ENCODE measurements at places on chromosomes 5 and 9. TPM values are rescaled to one million over a fixed set of nuclear protein-coding genes. Genes with fewer than 3 reads are reported as not detected.

The MAMDC2 gene
- total RNA-seq = 3.4 TPM

The COL5A1 gene
- total RNA-seq = 99.6 TPM

The HRH2 gene
- 7.5 TPM for total RNA-seq

DNA sequence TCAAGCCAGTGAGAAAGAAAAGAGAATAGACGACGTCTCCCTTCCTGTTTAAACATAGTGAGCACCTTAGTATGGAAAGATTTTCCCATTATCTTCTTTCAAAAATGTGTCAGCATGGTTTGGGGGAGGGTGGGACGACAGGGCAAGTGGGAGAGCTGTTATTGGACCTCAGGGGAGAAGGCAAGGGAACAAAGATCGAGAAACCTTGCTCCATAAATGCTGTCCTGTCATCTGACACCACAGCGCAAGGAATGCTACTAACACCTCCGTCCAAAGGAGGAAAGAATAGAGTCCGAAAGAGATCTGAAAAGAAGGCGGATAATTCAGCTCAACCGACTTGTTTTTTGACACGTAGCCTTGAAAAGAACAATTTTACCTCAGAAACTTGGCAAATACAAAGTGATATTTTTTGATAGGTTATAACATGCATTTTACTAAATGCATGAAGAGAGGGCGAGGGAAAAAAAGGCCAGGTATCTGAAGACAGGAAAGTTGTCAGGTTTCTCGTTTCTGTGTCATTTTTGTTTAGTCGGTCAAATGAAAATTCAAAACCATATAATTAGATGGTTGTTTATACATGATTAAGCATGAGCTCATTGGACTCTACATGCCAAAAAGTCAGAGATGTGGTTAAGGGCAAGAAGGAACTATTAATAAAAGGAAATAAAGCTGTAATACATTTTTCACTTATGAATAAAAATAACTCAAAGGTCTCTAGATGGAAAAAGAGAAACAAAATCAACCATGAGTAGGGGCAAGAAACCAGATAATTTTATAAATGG is 155.7 kb downstream of the GLIS3 start:
- no peak for DNase-seq

GRCh38 chr5:180370861-180371641 is 17.9 kb upstream of the GFPT2 start:
- DNase-seq = no peak

DNA sequence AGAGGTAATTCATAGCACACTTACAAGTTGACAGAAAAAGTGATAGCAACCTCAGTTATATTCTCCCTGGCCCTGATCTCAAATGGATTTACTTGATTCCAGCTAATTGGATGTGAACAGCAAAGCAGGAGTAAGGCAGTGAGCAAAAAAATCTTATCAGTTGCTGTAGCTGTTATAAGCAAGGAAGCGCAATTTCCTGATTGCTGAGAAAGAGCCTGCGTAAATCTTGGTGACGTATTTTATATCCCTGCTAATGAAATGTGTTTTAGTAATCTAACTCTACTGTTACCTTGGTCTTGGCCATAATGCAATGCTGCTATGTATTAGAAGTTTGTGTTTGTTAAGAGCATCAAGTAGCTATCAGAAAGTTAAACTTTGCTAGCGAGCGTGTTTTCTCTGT is 661.2 kb upstream of the SEMA6A start:
- no peak for DNase-seq

The PCA3 gene
- not detected for total RNA-seq

- DNase-seq = no peak
Measured at GRCh38 chr5:16975950-16976624, 40.0 kb upstream of the MYO10 start.

- DNase-seq = no peak
Measured at GRCh38 chr5:40801771-40802562, 3.8 kb upstream of the PRKAA1 start.

GRCh38 chr5:116759860-116760640 is 185.4 kb upstream of the SEMA6A start:
- no peak for DNase-seq

DNA sequence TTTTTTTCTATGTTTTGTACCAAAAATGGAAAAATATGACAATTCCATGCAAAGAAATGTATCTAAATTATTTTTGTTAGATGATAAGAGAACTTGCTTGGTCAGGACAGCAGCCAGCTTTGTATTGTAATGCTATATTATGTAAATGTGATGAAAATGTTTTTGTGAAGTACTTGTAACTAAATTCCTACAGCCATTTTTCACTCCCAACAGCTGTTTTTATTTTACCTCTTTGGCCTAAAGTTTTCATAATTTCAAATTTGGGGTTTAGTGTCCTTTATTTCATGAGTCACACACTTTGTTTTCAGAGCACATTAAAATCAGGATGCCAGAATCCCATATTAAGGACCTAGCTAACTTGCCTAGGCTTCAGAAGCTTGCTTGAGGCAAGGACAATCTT is 64.1 kb downstream of the WDR41 start:
- no peak for DNase-seq

DNA sequence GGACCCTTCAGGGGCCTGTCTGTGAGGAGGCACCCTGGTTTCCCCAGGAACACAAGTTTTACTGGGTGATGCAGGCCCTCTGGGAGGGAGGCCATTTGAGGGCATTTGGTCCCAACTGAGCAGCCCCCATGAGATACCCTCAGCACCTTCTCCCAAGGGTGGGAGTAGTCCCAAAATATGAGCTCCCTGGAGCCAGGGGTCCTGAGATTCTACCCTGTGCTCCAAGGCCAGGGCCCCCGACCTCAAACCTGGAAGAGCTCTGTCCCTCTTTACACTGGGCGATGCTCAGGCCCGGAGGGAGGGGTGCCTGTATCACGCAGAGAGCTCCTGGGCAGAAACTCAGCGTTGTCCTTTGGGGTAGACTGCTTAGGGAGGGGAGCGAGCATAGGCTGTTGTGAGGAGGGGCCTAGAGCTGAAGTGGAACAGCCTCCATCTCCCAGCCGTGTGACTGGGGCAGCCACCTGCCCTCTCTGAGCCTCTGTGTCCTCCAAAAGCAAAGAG is 64.0 kb upstream of the SYNPO start:
- no peak for DNase-seq

The ROR2 gene
- total RNA-seq = 0.32 TPM

The DPP7 gene
- total RNA-seq = 176 TPM

The FOXI1 gene
- total RNA-seq = not detected

DNA sequence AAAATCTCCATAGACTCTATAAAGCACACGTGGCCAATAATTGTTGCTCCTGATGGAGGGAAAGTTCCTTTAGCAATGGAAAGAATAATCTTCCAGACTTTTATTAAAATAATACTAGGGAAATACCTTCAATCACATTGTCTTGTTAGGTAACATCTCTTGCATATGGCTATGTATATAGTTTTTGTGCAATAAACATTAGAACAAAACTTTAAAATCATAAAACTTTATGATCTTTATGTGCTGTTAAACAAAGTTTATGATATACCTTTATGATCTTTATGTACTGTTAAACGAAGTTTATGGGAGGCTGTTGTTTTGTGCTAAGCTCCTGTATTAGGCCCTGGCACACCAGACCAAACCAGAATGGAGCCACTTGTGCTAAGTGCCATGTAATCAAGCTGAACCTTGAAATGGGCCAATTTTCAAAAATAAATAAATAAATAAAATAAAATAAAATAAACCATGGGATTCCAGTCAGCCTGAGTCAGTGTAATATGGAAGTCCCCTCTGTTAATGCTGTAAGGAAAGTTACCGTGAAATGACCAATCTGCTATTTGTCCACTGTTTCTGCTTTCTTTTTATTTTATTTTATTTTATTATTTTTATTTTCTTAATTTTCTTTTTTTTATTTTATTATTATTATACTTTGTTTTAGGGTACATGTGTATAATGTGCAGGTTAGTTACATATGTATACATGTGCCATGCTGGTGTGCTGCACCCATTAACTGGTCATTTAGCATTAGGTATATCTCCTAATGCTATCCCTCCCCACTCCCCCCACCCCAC is 431.3 kb downstream of the SPATA31D1 start:
- DNase-seq = no peak

The LHX3 gene
- not detected for total RNA-seq

DNA sequence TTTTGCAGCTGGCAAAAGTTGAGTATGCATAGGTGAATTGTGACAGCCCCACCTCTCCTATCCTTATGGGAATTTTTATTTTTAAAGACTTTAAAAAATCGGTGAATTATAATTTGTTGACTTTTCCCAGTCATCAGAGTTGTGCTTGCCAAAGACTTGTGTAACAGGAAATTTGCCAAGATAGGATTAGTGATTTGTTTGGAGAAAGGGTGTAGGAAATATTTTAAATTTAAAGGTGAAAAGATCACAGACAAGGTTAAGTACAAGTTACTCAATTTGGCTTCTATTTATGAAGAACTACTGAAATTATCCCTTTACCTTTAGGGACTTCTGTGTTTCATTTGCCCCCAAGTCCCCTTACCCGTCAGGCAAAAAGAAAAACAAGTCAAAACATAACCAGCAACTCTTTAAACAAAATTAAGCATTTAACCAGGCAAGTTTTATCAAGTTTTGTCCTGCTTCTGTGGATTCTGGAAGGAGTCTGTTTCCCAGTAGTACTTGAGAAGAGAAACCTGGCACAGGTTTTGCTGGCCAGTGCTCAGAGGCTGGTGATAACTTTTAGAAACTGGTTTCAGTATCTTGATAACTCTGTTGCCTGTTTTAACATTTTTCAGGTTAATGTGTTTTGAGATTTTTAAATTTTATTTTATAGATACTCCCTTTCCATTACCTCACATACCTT is 285.4 kb downstream of the MAST4 start:
- no peak for DNase-seq

The CERT1 gene
- 29.8 TPM for total RNA-seq

The BHMT2 gene
- total RNA-seq = 2.9 TPM

GRCh38 chr9:16247188-16247875 is 623.1 kb downstream of the BNC2 start:
- DNase-seq = no peak

The EPB41L4B gene
- not detected for total RNA-seq

DNA sequence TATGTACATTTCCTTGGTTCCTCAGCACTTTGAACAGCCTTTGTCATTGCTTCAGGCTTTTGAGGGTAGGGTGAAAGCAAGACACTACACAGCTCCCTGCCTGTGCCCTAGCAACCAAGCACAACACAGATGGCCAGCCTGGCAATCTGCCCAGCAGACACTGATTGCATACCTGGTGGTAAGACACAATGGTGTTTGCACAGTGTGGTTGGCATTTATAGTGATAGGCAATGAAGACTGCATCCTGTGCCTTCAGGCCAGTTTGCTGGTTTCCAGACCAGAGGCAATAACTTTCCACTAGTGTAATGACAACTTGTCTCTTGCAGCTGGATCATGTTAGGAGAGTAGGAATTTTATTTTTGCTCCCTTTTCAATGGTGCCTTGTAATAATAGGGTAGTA is 144.5 kb upstream of the TNC start:
- DNase-seq = no peak

- peak; percentile 49 for DNase-seq
Measured at GRCh38 chr9:34518896-34519295, 3.9 kb downstream of the ENHO start.

GRCh38 chr5:10064546-10065195 is 185.0 kb downstream of the ATPSCKMT start:
- no peak for DNase-seq

- no peak for DNase-seq
Measured at GRCh38 chr9:110606179-110606790, 26.7 kb upstream of the SVEP1 start.

- no peak for DNase-seq
Measured at GRCh38 chr5:76642390-76643040, 19.3 kb upstream of the F2RL2 start.

DNA sequence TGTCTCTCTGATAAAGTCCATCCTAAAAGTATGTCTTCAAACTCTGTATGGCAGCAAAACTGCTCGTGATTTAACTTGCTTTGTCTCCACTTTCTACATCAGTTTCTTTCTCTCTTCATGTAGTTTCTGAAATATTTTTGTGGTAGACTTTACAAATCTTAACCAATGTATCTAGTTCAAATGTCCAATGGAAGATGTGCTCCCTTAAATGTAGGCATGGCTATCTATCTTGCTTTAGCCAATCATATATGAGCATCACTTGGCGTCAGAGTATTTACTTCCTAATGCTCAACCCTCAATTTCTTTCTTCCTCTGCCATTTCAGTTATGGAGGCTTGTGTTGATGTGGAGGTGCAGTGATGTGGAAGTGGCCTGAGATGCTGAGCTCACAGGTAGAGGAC is 206.1 kb upstream of the ZNF608 start:
- no peak for DNase-seq

DNA sequence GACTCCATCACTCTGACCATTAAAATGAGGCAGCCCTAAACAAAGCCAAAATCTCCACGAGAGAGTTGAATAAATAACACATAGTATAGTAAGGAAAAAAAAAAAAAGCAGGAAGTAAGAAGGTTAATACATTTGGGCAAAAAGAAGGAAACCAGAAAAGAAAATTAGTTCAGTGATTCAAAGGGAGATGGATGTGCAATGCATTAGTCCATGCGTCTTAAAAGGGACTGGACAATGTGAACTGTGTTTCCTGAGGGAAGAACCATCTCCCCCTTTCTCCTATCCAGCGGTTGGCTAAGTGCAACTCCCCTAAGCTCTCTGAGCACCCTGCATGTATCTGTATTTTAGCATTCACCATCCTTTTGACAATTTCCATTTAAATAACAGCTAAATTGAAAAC is 1.4 kb downstream of the ANKRA2 start:
- no peak for DNase-seq

DNA sequence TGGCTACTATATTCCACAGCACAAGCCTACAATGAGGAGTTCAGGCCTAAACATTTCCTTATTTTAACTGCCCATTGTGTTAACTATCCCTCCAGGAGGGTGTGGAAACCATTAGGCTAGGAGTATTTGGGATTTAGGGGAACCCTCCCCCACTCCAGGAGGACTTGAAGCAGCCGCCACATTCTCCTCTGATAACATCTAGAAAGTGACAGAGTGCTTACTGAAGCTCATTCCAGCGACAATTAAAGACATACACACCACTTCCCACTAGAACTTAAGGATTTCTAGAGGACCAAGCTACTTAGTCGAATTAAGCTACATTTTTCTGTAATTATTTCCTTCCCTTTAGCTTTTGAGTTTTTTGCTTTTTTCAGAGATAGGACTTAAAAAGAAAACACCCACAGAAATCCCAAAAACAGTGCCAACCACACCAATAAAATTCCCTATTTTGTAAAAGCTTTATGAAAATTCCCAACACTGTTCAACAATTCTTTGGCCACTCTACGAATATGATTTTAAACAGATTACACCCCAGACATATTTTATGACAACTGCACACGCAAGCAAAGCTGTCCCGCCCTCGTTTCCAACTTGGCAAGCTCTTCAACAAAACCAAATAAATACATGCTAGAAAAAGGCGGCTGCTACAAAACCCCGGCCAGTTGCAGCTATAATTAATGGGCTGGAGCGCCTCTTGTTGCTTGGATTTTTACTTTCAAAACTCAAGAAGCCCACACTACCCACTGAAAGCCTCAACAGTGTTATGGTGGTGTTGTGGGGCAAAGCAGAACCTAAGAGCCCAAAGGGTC is 4.5 kb downstream of the ROR2 start:
- DNase-seq = no peak

The GPBP1 gene
- 21.2 TPM for total RNA-seq

- no peak for DNase-seq
Measured at GRCh38 chr9:75109210-75109839, 21.0 kb downstream of the OSTF1 start.

The CDKN2B-AS1 gene
- total RNA-seq = not detected

The SOX30 gene
- total RNA-seq = not detected
